ENCODE measurements at places on chromosomes 7 and 10.
A peak's percentile ranks its signal among the peaks of the same experiment; 100 is the strongest.

GRCh38 chr7:44286618-44287487, 38.5 kb downstream of the CAMK2B start:
- no peak for DNase-seq

DNA sequence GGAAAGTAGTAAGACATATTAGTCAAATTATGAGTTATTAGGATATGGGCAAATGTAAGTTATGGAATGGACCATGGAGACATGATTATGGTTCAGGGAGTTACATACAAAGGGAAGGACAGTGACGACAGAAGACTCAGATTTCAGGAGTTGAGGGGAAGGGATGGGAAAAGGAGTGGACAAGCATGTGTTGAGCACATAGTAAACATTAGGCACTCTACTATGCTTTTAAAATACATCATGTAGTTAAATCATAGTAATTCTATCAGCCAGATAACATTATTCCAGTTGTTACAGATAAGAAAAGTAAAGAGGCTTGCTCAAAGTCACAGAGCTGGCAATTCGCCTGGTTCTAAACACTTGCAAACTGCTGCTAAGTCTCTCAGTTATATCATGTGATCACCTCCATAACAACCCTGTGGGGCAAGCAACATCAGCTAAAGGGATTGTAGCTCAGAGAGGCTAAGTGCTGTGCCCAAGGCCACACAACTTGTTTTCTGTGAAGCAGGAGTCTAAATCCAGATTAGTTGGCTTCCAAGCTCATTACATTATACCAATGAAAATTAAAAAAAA, 115.2 kb upstream of the MDFIC start:
- no peak for DNase-seq

DNA sequence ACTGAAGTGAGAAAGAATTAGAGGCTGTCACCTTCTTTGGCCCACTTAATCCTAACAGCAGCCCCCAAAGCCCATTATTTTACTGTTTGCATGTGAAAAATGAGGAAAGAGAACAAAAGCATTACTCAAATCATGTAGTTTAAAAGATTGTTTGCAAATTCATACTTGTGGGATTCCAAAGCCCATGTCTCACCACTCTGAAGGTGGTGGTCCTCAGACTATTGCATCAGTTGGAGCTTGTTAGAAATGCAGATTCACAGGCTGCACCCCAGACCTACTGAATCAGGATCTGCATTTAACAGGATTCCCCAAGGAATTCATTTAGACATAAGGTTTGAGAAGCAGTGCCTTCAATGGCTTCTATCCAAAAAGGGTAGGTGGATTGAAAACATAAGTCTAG, 93.7 kb upstream of the PDE1C start:
- no peak for DNase-seq

- DNase-seq = no peak
Observed at GRCh38 chr10:92727141-92727540, 37.4 kb downstream of the HHEX start.

DNA sequence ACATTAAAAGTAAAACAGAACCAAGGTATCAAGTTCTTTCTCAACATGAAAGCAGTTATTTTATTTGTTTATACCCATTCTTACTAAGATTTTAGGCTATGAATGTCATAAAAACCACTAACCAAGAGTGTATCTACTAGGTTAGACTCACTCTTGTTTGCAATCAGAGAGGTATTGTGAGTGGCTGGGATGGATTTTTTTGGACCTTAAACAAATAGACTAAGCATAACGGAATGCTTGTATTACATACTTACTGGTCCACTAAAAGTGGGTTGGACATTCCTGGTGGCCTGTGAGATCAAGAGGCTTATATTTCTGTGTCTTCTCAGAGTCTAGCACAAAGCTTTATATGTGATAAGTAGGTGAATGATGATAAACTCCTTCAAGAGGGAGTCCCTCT, 32.6 kb upstream of the CBLL1 start:
- DNase-seq = no peak

GRCh38 chr7:114857605-114858004, 64.3 kb upstream of the MDFIC start:
- DNase-seq = no peak

DNA sequence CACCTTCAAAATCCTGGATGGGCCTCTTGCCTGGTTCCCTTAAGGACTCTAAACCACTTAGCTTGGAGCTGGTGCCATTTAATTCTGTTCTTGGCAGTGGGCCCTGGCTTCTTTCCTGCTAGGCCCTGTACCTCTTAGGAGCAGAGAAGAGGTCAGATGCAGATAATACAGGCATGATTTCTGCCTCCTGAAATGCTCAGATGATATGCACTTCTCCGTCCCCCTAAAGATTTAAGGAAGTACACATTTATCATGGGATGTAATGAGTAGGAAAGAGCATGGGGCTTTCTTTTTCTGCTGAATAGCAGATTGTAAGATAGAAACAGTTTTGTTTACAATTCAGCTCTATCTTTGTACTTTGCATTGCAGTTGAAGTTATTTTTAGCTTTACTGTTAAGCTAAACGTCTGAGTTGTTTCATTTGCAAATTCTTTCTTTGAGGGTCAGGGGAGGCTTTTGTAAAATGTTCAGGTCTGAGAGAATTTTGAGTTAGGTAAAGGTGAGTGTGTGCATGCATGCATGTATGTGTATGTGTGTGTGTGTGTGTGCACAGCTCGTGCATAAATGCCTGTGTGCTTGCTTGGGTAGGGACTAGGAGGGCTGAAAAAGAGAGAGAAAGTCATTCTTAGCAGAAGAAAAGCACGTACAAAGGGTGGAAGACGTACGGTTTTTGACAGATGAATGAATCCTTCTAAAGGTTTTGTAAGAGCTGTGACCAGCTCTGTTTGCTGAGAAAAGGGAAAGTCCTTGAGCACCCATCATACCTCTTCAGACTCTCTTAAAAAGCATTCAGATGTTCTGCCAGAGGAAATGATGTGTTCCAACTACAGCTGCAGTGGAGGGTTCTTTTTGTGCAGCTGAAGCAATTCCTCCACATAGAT, 364.2 kb downstream of the AUTS2 start:
- DNase-seq = no peak

- no peak for DNase-seq
Observed at GRCh38 chr7:42159130-42159529, 77.9 kb downstream of the GLI3 start.

- DNase-seq = no peak
Observed at GRCh38 chr7:78173666-78174065, 375.1 kb downstream of the PHTF2 start.

- DNase-seq = no peak
Observed at GRCh38 chr7:16810112-16810511, 5.3 kb upstream of the AGR2 start.

- DNase-seq = no peak
Observed at GRCh38 chr7:155259866-155260497, 37.7 kb upstream of the INSIG1 start.

GRCh38 chr10:46001187-46001756, 29.0 kb downstream of the TIMM23 start:
- DNase-seq = no peak

GRCh38 chr7:152527610-152528032, 91.8 kb upstream of the KMT2C start:
- DNase-seq = no peak

DNA sequence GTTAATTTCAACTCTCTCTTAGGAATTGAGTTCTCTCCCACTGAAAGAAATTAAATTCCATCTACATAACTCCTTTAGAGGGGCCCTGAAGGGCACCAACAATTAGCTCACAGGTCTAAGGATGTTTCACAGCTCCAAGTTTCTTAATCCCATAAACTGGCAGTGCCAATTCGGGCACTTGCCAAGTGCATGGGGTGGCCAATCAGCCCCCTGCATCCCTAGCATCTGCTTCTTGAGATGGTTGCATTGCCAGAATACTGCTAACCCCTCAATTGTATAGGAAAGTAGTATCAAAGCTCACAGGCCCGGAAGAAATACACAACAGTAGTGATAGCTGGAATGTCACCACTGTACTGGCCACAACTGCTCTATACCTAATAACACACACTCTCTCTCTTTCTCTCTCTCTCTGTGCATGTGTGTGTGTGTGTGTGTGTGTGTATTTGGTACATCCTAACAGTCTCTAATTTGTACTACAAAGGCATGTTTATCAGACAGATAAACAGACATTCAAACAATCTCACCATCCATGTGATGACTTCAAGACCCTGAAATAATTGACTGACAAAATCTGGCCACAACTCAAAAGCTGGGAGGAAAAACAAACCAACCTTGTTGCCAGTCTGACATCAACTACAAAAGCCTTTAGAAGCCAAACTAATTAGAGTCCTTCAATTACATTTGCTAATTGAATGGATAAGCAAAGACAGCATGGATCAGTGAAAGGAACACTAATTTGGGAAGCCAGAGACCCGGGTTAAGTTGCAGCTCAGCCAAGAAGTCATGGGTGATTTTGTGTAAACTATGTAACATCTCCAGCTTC, 27.8 kb downstream of the HIBADH start:
- no peak for DNase-seq

- no peak for DNase-seq
Observed at GRCh38 chr7:55070854-55071253, 52.0 kb downstream of the EGFR start.

- DNase-seq = no peak
Observed at GRCh38 chr7:100649826-100650565, 6.3 kb downstream of the ACTL6B start.

- peak; percentile 28 for DNase-seq
Observed at GRCh38 chr10:6173203-6173602, 29.5 kb upstream of the PFKFB3 start.

DNA sequence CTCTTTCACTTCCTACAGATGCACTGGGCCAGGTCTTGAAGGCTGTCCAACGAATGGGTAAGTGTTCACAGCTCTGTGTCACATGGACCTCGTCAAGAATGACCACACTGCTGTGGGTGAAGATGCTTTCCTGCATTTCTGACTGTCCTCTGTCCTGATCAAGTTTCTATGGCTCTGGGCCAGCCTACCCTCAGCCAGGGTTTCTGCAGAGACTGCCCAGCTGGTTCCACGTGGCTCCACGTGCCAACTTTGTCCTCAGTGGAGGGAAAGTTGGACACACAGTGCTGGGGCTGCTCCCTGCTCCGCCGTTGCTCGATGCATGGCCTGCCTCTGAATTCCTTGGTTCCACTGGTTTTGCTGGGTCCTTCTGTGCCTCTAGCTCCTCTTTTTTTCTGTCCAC, 152.3 kb downstream of the EGFR start:
- no peak for DNase-seq

- no peak for DNase-seq
Observed at GRCh38 chr10:129470103-129470851, 3.2 kb downstream of the MGMT start.

DNA sequence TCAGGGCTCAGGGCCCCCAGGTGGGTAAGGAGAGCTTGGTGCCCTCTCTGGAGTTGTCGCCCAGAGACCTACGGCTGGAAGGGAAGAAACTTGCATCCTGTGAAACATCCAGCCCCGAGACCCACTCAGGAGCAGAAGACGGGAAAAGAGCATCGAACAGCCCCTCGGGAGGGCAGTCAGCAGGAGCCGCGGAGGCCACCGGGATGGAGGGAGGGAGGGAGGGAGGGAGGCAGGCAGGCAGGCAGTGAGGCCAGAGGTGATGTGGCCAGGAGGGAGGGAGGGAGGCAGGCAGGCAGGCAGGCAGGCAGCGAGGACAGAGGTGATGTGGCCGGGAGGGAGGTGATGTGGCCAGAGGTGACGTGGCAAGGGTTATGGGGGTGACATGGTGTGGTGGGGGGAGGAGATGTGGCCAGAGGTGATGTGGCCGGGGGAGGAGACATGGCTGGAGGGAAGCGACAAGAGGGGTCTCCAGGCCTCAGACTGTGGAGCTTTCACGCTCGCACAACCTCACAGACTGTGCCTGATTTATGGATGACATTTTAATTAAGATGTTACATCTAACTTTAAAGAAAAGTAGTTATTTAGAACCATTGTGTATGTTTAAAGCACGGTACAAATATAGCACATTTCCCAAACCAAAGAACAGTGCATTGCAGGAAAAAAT, 141.1 kb downstream of the DIP2C start:
- DNase-seq = no peak

GRCh38 chr7:38728145-38728544, 97.0 kb upstream of the AMPH start:
- no peak for DNase-seq

DNA sequence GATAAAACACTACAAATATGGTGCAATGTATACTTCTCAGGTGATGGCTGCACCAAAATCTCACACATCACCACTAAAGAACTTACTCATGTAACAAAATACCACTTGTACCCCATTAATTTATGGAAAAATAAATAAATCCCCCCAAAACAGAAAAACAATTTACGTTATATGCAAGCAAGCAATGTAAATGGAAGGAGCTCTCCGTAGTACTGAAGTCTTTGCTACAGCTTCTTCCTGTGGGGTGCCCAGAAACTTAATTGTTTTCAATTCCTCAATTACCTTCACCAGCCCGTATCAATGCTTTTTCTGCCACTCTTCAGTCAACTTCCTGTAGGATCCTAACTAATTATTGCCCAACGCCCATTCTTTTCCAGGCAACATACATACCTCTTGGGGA, 138.1 kb downstream of the RELN start:
- no peak for DNase-seq

- no peak for DNase-seq
Observed at GRCh38 chr7:23343102-23343501, 44.0 kb downstream of the MALSU1 start.

DNA sequence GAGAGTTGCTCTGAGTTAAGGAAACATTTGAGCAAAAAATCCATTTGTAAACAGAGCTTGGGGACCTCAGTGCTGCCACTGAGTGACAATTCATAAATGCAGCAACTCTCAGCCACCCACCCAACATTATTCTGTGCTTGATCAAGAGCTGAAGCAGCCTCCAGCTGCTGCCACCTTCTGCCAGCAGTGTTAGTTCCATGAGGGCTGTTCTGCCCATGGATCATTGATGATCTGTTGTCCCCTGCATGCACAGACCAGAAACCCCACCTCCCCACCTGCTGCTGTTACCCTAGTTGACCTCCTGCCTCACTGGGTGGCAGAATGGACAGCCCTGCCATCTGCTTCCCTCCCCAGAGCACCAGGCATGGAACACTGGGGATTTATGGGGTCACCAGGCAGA, 305.4 kb downstream of the KCNMA1 start:
- DNase-seq = no peak

DNA sequence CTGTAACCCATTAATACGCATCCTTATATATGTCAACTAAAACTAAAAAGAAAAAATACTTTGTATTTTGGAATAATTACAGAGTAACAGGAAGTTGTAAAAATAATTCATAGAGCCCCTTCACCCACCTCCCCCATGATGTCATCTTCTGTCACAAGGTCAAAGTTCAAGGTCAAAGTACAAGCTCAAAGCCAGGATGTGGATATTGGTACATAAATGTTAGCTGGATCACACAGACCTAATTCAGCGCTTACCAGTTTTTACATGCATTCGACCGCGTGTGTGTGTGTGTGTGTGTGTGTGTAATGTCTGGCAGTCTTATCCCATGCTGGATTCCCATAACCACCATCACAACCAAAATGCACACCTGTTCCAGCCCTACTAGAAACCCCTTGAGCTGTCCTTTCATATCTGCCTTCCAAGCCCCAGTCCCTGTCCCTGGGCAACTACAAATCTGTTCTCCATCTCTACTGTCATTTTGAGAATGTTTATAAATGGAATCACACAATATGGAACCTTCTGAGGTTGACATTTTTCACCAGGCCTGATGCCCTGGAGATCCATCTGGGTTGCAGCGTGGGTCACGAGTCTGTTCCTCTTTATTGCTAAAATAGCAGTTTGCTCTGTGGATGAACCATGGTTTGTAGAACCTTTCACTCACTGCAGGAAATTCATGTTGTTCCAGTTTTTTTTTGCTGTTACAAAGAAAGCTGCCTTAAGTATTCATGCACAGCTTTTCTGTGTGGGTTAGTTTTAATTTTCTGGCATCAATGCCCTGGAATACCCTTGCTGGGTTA, 153.6 kb upstream of the PITRM1 start:
- DNase-seq = no peak

- DNase-seq = no peak
Observed at GRCh38 chr7:6248581-6248980, 23.8 kb downstream of the CYTH3 start.
